ENCODE measurements at places on chromosomes 12 and 14.
A peak's percentile ranks its signal among the peaks of the same experiment; 100 is the strongest.

DNA sequence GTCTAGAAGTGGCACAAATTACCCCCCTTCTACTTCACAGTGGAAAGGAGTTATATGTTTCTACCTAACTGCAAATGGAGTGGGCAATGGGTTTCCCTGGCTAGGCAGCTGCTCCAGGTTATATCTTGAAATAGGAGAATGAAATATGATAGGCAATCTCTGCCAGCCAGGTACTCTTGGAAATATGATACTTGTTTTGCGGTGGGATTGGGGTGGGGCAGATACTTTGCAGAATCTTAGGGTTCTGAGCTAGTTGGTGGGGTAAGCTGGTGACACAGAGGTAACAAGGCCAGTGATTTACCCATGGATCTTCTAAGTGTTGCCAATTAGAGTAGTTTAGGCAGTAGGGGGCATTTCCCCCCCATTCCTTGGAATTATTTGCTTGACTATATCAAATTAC, 140.1 kb downstream of the ATP23 start:
- DNase-seq = no peak

DNA sequence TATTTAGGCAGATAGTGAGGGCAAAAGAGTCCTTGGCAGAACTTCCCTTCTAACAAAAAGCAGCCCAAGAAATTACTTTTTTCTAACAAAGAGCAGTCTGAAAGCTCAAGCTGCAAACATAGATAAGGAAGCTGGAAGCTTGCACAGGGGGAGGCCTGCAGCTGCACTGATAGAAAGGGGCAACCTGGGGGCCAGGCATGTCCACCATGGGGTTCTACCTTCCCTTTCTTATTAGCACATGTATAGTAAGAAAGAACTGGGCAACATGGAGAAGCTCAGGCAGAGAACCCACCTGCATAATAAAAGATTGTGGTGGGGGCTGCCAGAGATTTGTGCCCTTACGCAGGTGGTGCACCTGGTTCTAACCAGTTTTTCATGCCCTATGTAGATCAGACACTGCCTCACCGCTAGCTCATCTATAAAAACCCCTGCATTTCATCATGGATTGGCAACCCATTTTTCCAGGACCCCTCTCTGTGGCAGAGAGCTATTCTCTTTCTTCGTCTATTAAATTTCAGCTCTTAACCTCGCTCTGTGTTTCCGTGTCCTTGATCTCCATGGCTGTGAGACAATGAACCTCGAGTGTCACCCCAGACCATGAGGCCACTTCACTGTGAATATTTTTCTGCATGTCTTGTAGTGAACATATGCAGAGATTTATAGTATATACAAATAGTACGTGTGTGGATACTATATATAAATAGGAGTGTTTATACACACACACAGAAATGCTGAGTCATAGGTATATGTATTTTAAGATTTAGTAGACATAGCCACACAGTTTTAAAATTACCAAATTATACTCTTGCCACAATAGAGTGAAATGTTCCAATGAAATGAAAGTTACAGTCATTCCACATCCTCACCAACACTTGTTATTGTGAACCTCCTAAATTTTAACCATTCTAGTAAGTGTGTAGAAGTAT, 53.0 kb downstream of the PEX5 start:
- no peak for DNase-seq

DNA sequence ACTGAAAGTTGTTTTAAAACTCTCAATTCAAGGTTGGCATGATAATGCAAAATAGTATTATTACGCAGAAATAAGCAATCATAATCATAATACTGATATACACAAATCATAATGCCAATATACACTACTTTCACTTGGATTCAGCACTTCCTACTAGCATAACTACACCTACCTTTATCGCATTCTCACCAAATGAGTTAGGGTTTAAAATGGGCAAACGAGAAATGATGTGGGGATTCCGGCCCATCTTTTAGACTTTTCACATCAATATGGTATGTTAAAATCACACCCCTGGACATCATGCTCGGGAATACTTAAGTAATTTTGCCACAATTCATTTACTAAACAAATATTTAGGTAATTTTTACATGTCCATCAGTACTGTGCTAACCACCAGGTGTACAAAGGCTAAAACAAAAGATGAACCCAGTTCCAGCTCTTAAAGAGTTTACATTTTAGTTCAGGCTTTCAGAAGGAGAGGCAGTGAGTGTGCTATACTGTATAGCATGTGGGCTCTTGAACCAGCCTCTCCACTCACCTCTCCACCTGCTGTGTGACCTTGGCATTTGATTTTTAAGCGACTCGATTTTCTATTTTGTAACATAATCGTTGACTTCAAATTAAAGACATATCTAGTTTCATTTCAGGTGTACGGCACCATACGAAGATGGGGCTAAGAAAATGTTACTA, 1.1 kb upstream of the USP15 start:
- DNase-seq = no peak

DNA sequence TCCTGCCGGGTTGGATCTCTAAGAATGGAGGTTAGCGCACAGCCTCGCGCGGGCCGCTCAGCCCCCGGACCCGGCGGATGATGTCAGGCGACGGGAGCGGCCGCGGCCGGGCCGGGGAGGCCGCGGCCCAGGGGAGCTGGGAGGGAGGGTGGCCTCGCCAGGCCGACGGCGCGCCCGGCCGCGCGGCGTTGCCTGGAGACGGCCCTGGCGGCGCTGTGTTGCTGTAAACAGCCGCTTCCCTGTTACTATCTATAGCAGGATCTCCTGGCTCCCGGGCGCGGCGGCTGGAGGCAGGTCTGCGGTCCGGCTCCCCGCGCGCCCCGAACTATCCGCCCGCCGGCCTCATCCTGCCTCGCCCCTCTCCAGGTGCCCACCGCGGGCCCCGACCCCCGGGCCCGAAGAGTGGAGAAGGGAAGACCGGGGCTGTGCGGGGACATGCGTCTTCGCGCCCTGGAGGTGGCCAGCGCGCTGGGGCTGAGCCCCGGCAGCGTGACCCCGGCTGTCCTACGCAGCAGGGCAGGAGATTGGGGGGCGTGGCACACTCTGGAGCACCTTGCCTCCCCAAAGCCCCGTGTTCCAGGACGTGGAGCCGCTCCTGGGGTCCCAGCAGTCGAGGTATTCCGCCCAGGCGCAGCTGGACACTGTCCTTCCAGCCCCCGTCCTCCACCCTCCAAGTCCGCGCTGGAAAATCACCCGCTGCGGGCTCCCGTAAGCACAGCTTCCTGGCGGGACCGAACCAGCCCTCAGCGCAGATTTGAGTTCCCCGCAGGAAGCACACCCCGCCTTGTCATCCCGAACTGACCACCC, 1.4 kb upstream of the FOS start:
- DNase-seq = peak; percentile 94

DNA sequence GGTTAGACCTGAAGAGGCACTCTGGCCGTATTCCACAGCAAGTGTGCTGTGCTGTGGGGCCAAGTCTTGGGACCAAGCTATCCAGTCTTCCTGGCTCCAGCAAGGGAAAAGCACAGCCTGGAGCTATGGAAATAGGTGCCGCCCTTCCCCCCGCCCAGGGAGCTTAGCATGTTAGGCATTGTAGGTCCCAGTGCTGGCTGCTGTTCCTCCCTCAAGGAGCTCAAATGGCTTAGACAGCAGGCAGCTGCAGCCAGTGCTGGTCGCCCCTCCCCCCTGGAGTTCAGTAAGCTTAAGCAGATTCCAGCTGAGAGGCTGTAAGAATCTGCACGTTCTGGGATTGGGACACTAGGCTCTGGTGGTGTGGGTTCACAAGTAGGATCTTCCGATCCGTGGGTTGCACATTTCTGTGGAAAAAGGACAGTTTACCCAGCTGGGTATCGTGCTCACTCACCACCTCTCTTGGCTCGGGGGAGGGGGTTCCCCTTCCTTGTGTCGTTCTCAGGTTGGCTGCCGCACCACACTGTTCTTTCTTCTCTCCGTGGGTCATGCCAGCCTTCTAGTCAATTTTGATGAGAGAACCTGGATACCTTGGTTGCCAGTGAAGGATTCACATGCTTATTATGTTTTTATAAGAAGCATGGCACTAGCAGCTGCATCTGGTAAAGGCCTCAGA, 127.3 kb downstream of the CNTN1 start:
- no peak for DNase-seq

- DNase-seq = no peak
Measured at GRCh38 chr14:39381366-39381765, 50.9 kb downstream of the FBXO33 start.

DNA sequence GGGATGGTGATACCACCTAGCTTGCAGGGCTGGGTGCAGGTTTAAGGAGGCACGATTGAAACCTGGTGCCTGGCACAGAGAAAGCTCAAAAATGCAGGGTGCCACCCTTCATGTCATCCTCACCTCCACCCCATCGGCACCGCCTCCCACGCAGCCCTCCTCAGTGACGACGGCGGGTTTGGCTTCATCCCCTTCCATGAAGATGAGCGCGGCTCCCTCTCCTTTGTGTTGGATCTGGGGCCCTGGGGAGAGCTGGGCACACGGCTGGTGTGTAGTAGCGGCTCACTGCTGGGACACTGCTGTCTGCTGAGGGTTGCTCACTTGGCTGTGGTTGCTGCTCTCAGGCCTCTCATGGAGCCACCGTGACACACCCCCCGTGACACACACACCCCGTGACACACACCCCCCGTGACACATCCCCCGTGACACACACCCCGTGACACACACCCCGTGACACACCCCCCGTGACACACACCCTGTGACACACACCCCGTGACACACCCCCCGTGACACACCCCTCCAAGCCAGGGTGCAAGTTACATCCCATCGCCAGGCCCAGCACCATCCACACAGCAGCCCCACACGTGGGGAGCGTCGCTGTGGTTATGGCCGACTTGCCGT, 42.9 kb upstream of the FZD10 start:
- no peak for DNase-seq

GRCh38 chr12:105409279-105409678, 78.8 kb downstream of the C12orf75 start:
- no peak for DNase-seq

Data from fibroblast of pulmonary artery (primary cell).